ENCODE measurements at places on chromosomes 1 and 21.

DNA sequence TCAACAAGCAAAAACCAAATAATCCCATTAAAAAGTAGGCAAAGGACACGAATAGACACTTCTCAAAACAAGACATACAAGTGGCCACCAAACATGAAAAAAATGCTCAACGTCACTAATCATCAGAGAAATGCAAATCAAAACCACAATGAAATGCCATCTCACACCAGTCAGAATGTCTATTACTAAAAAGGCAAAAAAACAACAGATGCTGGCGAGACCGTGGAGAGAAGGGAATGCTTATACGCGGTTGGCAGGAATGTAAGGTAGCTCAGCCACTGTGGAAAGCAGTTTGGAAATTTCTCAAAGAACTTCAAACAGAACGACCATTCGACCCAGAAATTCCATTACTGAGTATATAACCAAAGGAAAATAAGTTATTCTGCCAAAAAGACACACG, 145.1 kb upstream of the EDN2 start:
- DNase-seq = no peak

- peak; percentile 58 for DNase-seq
Observed at GRCh38 chr1:110495926-110496600, 22.9 kb downstream of the KCNA10 start.

- peak; percentile 57 for DNase-seq
Observed at GRCh38 chr1:180954005-180954800, 41.5 kb downstream of the KIAA1614 start.

GRCh38 chr1:232944347-232944746, 6.1 kb upstream of the NTPCR start:
- DNase-seq = no peak

DNA sequence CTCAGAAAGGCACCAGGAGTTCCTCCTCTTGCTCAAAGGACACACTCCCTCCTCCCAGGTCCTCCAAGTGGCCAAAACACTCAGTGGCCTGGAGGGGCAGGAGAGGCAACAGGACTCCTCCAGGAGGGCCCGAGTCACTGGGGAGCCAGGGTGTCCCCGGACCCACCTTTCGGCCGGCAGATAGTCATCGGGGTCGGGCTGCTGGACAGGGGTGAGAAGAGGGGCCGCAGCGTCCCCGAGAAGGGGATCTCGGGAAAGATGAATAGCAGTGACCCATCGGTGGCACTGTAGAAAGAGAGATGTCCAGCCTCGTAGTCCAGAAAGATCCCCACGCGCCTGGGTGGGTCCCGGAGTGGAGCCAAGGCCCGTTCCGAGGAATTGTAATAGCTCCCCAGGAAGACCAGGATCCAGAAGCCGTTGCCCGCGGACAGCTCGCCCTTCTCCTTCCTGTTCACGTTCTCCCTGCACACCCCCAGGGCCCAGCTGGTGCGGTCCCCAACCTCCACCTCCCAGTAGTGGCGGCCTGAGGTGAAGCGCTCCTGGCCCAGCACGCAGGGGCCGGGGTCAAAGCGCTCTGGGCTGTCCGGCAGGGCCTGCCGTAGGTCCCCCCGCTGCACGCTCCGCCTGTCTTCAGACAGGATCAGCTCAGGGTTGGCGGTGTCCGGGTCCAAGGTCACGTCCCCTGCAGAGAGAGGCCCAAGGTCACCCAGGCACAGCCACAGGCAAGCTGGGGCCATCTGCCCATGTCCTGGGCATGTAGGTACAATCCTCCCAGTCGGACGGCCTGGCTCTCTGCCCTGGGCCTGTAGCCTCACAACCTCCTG, 11.9 kb downstream of the TRIM11 start:
- DNase-seq = no peak

DNA sequence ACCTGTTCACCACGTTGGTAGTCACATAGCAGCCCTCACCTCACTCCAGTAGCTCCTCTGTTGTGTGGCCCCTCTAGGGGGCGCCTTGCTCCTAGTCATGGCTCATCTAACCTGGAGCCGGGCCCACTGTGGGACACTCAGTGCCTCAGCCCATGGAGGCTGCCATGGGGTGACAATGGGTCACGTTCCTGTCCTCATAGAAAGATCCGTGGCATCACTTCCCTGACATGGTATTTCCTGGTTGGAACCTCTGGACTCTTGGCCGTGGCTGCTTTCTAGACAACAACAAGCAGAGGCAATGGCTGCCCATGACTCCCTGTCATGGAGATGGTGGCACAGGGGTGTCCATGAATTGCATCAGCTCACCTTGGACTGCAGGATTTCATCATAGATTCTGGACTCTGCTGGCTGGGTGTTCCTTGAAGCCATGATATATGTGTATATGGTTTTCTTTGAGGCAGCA, 27.5 kb upstream of the SLAMF6 start:
- peak; percentile 48 for DNase-seq

GRCh38 chr1:199161766-199162303, 523.0 kb downstream of the PTPRC start:
- no peak for DNase-seq

- DNase-seq = no peak
Observed at GRCh38 chr1:28458237-28459228, 47.3 kb upstream of the RCC1 start.

DNA sequence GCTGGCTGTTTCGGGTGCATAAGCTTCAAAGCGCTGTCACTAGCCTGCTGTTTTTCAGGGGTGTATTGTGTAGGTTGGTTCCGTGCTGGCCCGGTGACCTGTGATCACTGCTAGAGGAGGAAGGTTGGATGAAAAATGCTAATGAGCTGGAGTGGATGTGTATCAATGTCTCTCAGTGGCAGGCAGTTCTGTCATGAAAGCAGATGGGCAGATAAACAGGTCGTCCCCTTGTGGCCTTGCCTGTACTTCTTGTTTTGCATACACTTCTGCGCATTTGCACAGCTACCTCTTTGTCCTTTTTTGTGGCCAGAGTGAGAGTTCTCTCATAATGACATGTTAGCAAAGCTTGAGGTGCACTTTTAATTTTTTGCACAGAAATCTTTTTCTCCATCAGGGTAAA, 2.9 kb downstream of the SELENON start:
- no peak for DNase-seq

DNA sequence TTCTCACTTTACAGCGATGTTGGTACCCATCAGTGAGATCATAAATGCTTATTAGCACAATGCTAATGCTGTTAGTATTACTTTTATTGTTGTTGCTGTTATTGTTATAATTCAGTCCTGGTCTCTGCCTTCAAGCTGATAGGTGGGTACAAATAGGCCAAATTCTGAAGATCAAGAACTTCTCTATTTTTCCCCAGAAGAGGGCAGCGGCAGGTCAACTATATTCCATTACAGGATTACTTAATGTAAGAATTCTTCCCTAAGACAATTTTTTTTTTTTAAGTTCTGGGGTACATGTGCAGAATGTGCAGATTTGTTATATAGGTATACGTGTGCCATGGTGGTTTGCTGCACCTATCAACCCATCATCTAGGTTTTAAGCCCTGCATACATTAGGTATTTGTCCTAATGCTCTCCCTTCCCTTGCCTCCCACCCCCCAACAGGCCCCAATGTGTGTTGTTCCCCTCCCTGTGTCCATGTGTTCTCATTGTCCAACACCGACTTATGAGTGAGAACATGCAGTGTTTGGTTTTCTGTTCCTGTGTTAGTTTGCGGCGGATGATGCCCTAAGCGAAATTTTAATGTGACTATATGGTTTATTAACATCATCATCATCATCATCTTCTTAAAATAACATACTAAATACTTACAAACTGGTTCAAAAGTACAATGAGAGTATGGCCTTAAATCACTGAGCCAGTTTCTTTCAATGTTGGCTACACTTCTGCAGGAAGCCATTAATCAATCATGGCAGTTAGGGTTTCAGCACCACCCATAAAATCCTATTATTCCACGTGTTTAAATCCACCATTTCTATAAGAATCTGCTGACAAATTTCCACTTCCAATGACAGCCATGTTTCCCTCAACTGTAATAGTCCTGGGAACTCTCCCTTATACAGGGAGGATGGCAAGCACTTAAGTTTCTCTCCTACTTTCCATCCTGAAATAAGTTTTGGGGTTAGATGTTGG, 19.2 kb downstream of the SLC19A2 start:
- DNase-seq = no peak

- DNase-seq = no peak
Observed at GRCh38 chr1:63000508-63000907, 216.6 kb downstream of the ATG4C start.

DNA sequence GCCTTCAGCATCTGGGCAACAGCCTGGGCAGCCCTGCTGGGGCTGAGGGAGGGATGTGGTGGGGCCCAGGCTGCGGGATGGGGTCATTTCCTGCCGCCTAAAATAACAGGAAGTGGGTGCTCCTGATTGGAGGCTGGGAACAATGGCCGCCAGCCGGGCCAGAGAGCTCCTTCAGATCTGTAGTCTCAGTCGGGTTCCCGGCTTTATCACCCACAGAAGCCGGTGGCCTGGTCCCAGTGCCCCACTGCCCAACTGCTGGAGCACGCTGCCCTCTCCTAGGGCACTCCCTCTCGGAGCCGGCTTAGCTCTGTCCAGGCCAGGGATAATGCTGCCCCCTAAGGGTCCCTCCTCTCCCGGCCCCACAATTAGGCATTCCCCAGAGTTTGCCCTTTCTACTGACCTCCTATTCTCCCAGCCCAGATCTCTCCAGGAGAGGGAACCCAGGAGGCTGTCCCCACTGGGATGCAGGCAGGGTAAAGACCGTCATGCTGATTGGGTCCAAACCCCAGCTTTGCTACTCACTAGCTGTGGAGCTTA, 5.1 kb downstream of the MAP7D1 start:
- peak; percentile 48 for DNase-seq

All from stimulated activated CD8-positive, alpha-beta memory T cell treated with anti-CD3 and anti-CD28 coated beads, Interleukin-4, amount 100 ng/mL, for 24 hours (primary cell).